ENCODE measurements at places on chromosomes 3 and 15.

- no peak for DNase-seq
These were observed 70.9 kb downstream of the AAGAB start for GRCh38 chr15:67183443-67184169.

GRCh38 chr15:74196175-74196574 lies 6.4 kb downstream of the STRA6 start:
- DNase-seq = no peak

DNA sequence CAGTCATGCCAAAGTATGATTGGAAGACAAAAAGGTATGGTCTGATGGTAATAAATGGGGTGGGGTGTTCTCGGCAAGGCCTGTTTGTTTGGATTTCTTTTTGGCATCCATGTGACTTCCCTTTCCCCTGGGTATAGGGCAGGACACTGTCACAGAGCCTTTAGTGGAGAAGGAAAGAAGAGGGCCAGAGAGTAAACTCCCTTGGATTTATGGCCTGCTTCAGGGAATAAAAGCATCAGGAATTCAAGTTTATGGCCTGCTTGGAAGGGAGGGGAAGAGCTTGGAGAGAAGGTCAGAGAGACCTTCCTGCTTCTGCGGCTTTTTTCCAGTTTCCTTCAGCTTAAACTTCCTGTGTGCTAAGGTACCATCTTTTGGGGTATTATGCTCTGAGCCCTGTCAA lies 179.4 kb upstream of the ADAMTS9 start:
- no peak for DNase-seq

- DNase-seq = no peak
These were observed 834.1 kb upstream of the GBE1 start for GRCh38 chr3:82595530-82595929.

Measured in NCI-H82 (cell line).